Renal cortical epithelial cell (primary cell): ENCODE measurements at places on chromosomes 1 and 21. TPM values are rescaled to one million over a fixed set of nuclear protein-coding genes. Genes with fewer than 3 reads are reported as not detected.

CNR2 gene
- not detected in 2 replicates for total RNA-seq

TM2D1 gene
- 72.9 and 93.4 TPM in 2 replicates for total RNA-seq

KCNC4 gene
- 2.6 and 15.2 TPM in 2 replicates for total RNA-seq

SRSF11 gene
- 79.5 and 140 TPM in 2 replicates for total RNA-seq

CASQ1 gene
- total RNA-seq: not detected in 2 replicates

RHEX gene
- total RNA-seq: 5.7 and 11.6 TPM in 2 replicates

NIBAN1 gene
- 21.5 and 30.2 TPM in 2 replicates for total RNA-seq

CSMD2 gene
- total RNA-seq: under 0.01 and 0.55 TPM in 2 replicates

LENEP gene
- total RNA-seq: 0.60 TPM in 1 of 2 replicates, not detected in the other

PRR9 gene
- total RNA-seq: not detected in 2 replicates

C1QTNF12 gene
- total RNA-seq: 0.40 TPM in 1 of 2 replicates, not detected in the other

GRIK3 gene
- not detected in 2 replicates for total RNA-seq

AGPAT3 gene
- 68.2 and 179 TPM in 2 replicates for total RNA-seq

TCHHL1 gene
- total RNA-seq: not detected in 2 replicates

C1QC gene
- total RNA-seq: not detected in 2 replicates

GJA9 gene
- 0.20 and 0.35 TPM in 2 replicates for total RNA-seq

ZSWIM5 gene
- 0.35 and 0.75 TPM in 2 replicates for total RNA-seq

OR10J1 gene
- total RNA-seq: not detected in 2 replicates

FAM43B gene
- total RNA-seq: 0.15 TPM in 1 of 2 replicates, not detected in the other

MAP3K7CL gene
- 9.6 and 25.5 TPM in 2 replicates for total RNA-seq

SLAMF6 gene
- not detected in 2 replicates for total RNA-seq

CLCN6 gene
- 2.4 and 6.9 TPM in 2 replicates for total RNA-seq

PLA2G4A gene
- total RNA-seq: 0.94 and 1.7 TPM in 2 replicates

LRRC53 gene
- total RNA-seq: not detected in 2 replicates

FMO3 gene
- total RNA-seq: 0.05 TPM in 1 of 2 replicates, not detected in the other

SPRR1B gene
- not detected in 2 replicates for total RNA-seq

CD84 gene
- total RNA-seq: not detected in 2 replicates

OR2T29 gene
- 0.10 TPM in 1 of 2 replicates, not detected in the other for total RNA-seq

FCMR gene
- total RNA-seq: 0.05 TPM in 1 of 2 replicates, not detected in the other

CGN gene
- 6.6 and 13.2 TPM in 2 replicates for total RNA-seq

KLHDC7A gene
- 5.2 and 28.3 TPM in 2 replicates for total RNA-seq

RNU1-3 gene
- under 0.01 TPM in 2 replicates for total RNA-seq

IRF2BP2 gene
- total RNA-seq: 53.0 and 79.6 TPM in 2 replicates

RGSL1 gene
- 0.15 TPM in 1 of 2 replicates, not detected in the other for total RNA-seq

SLC6A9 gene
- total RNA-seq: 2.8 and 5.0 TPM in 2 replicates
